ENCODE measurements at places on chromosomes 1 and 21. TPM values are rescaled to one million over a fixed set of nuclear protein-coding genes. Genes with fewer than 3 reads are reported as not detected.

DNA sequence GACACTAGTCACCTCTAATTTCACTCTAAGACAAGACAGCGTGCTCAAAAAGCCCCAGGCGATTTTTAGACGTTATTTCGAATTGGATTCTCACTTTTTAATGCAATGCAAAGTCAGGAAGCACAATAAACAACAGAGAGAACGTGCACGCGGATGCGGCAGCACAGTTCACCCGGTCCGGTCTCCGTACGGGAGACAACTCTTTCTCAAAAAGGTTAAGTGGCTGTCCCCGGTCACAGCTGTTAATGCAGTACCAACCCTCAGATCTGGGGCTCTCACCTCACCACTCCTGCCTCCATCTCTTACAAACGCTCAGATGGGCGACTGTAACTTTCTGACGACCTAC is 1.2 kb downstream of the HP1BP3 start:
- no peak for DNase-seq

GRCh38 chr1:212242288-212242984 is 42.8 kb upstream of the PPP2R5A start:
- DNase-seq: no peak

- DNase-seq: no peak
Measured at GRCh38 chr1:6653436-6654290, 29.0 kb downstream of the THAP3 start.

DNA sequence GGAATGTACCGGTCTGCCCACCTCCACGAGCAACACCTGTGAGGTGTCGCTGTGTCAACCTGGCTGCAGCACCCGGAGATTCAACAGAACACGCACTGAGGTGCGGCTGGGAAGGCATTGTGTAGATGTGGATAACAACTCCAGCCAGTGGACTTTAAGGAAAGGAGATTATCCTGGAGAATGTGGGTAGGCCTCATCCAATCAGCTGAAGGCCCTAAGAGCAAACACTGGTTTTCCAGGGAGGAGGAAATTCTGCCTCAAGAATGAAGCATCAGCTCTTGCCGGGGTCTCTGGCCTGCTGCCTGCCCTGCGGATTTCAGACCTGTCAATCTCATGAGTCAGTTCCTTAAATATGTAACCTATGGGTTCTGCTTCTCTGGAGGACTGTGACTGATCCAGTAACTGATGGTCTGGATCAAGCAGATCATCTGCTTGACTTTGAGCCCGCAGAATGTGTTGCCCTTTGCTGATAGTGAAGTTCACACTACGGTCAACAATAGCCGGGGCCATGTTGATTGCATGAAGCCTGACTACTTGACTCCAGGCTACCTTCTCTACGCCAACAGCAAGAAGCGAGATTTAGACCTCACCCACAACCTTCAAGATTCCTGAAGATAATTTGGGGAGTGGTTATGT is 15.9 kb upstream of the PRDM15 start:
- DNase-seq: peak; percentile 91

- no peak for DNase-seq
Measured at GRCh38 chr1:192602757-192603156, 27.2 kb downstream of the RGS1 start.

- peak; percentile 14 for DNase-seq
Measured at GRCh38 chr1:187396226-187396625, 567.5 kb downstream of the PLA2G4A start.

- DNase-seq: no peak
Measured at GRCh38 chr1:235015291-235015985, 113.2 kb downstream of the TOMM20 start.

GRCh38 chr21:14846621-14847020 is 218.2 kb downstream of the NRIP1 start:
- no peak for DNase-seq

DNA sequence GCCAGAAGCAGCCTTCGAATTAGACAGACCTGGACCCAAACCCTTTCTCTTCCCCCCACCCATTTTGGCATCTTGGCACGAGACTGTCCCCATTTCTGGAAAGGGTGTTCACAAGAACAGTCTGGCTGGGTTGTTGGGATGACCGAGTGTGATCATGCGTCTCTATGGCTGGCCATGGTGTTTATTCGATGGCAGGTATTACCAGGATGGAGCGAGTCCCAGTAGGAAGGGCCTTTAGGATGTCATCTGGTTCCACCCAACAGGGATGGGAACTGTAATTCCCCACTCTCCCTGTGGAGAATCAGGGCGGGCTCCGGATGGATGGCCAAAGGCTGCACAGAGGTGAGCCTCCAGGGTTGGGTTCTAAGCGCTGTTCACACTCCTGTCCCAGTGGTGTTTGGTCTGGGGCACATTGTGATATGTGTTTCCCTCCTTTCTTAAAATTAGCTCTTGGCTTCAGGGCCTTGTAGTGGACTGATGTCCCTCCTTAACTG is 33.4 kb upstream of the ATP5PO start:
- no peak for DNase-seq

GRCh38 chr1:116498789-116499628 is 71.8 kb downstream of the CD58 start:
- DNase-seq: peak; percentile 61

- DNase-seq: peak; percentile 60
Measured at GRCh38 chr1:225476538-225476988, 48.7 kb upstream of the LBR start.

- DNase-seq: no peak
Measured at GRCh38 chr1:178743801-178744200, 18.8 kb downstream of the RALGPS2 start.

DNA sequence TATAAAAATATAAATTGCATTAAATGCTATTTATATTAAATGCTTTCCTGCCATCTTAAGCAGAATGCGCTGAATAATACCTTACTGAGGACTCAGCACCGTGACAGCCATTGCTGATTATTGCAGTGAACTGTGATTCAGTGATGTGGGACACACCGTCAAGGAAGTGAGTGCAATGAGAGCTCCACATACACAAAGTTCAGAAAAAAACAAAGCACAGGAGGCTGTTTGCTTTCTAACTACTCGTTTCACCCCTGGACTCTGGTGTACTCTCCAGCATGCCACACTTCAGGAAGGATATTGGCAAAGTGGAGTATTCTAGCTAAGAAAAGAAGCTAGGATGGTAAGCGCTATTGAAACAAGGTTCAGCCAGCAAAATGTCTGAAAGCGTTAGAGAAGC is 57.4 kb upstream of the CXADR start:
- no peak for DNase-seq

DNA sequence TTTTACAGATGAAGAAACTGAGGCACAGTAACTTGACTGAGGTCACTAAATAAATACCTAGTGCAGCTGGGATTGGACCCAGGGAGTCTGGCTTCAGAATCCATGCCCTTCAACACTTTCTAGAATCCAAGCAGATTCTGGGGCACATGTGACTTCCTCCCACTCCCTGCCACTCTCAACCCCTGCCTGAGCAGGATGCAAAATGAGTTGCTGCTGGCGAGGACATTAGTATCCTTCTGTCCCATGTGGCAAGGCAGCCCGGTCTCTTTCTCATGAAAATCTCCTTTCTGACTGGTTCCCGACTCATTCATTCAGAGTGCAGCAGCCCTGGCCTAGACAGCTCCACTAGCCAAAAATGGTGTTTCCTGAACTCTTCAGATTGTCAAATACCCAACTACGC is 28.4 kb downstream of the TNNT2 start:
- DNase-seq: no peak

DNA sequence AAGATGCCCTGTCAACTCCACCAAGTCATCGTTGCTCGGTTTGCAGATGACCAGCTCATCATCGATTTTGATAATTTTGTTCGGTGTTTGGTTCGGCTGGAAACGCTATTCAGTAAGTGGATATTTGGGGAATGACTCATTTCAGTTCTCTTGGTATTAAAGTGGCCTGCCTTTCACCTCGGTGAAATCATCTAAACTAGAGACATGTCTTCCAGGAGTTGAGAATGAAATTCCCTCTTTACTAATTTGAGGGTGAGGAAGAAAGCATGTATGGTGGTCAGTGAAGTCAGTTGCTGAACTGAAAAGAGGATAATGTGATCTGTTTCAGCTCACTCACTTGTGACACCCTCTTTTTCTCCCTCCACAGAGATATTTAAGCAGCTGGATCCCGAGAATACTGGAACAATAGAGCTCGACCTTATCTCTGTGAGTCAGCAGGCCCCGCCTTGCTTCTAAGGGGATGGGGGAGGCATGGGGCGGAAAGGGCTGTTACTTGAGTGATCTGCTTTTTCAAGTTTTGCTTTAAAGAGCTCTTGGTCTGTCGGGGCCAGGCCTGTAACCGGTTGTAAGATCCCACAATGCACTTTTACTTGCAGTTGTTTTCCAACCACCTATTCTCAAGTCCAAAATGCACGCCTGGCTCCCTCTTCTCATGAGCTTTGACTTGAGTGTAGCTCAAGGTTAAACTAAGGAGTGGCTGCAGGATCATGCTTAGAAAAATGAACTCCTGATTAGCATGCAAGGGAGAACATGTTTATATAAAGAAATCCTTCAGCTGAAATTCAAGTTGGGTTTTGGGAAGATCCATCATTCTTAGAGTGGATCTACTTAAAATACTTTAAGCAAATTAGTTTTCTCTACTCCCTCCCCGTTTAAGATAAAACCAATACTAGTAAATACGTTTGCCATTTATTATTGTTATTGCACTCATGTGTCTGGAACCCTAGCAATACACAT is 59.8 kb downstream of the CAPN2 start:
- peak; percentile 91 for DNase-seq

GRCh38 chr1:216456682-216457081 is 33.4 kb upstream of the USH2A start:
- peak; percentile 87 for DNase-seq

DNA sequence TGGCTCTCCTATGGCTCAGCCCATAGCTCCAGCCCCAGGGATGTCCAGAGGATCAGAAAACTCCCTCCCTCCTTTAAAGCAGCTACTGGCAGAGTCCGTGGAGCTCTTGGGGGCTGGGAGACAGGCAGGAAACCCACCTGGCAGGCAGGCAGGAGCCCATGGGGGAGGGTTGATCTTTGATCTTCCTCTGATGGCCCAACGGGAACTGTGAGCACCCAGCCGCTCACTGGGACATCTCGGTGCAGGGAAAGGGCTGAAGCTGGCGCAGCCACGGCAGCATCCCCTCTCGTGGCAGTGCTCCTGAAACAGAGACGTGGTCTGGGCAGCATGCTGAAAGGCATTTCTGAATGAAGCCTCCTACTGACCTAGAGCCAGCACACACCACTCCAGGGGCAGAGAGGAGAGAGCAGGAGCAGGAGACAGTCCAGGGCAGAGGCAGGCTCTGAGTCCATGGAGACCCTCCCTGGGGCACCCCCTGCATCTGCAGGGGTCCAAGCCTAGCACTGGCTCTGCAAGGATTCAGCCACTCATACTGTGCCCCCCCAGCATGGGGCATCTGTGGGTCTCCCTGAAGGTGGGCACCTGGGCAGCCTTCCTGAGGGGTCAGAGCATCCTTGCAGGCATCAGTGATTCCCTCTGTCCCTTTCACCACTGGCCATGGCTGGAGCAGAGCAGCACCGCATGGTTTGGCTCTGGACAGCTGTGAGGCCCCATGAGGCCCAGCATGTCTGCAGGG is 4.9 kb upstream of the SLX9 start:
- DNase-seq: no peak

- peak; percentile 38 for DNase-seq
Measured at GRCh38 chr1:171998711-171999110, 157.4 kb downstream of the DNM3 start.

GRCh38 chr1:78143673-78144072 is 97.9 kb downstream of the GIPC2 start:
- DNase-seq: no peak

DNA sequence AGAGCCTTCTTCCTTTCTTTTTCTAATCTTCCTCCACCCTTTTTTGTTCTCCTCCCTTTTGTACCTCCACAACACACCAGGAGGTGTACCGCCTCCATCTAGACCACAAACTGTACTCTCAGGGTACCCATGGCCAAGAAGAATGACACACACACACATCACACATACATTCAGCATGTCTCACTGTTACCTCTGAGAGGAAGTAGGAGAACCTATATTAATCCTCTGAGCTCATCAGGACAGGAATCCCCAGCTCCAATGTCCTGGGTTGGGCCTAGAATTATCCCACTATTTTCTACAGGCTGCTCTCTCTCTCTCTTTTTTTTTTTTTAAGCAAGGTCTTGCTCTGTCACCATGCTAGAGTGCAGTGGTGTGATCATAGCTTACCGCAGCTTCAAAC is 36.7 kb downstream of the ATP2B4 start:
- peak; percentile 98 for DNase-seq

- DNase-seq: peak; percentile 18
Measured at GRCh38 chr1:211828584-211829342, 1.8 kb downstream of the LPGAT1 start.

- peak; percentile 39 for DNase-seq
Measured at GRCh38 chr1:47656719-47657685, 219.2 kb downstream of the FOXD2 start.

- DNase-seq: peak; percentile 83
Measured at GRCh38 chr1:78003882-78004718, 639 bp upstream of the DNAJB4 start.

- DNase-seq: no peak
Measured at GRCh38 chr1:107949467-107950253, 15.3 kb downstream of the VAV3 start.

- peak; percentile 86 for DNase-seq
Measured at GRCh38 chr1:223712194-223712849, at the start of gene CAPN2. Gene CAPN2 (plus strand): TSS chr1:223712539. CDS start chr1:223712641, 102 bp downstream.

GRCh38 chr1:85569737-85570404 is 10.7 kb upstream of the CCN1 start:
- DNase-seq: peak; percentile 23

- DNase-seq: peak; percentile 60
Measured at GRCh38 chr1:223683586-223684487, 18.3 kb upstream of the CAPN8 start.

- no peak for DNase-seq
Measured at GRCh38 chr1:180253585-180254495, 23.8 kb downstream of the LHX4 start.

- DNase-seq: peak; percentile 84
Measured at GRCh38 chr21:45818904-45819285, 162.7 kb upstream of the COL6A1 start.

The CACNA1S gene
- total RNA-seq: not detected

The KRTCAP2 gene
- total RNA-seq: 76.7 TPM

The AK2 gene
- 118 TPM for total RNA-seq

The SH3D21 gene
- total RNA-seq: 1.9 TPM

The SYTL1 gene
- 0.18 TPM for total RNA-seq

The FCGR3A gene
- total RNA-seq: not detected

The TFF2 gene
- not detected for total RNA-seq

The OR2G6 gene
- not detected for total RNA-seq

The TEX38 gene
- not detected for total RNA-seq

The FCER1G gene
- not detected for total RNA-seq

The PTAFR gene
- total RNA-seq: under 0.01 TPM

The TNFRSF8 gene
- under 0.01 TPM for total RNA-seq

The CD164L2 gene
- not detected for total RNA-seq

The PAQR6 gene
- not detected for total RNA-seq

The PCP4L1 gene
- total RNA-seq: not detected

The IGSF9 gene
- total RNA-seq: not detected

Data from IMR-90 (cell line).